Stimulated activated CD4-positive, alpha-beta T cell treated with anti-CD3 and anti-CD28 coated beads, TNF-alpha, amount 100 ng/mL, for 4 hours (primary cell): ENCODE measurements at places on chromosomes 3 and 15.

GRCh38 chr3:468172-468571 lies 271.6 kb downstream of the CHL1 start:
- no peak for DNase-seq

- DNase-seq, result no peak
Measured at GRCh38 chr3:178504128-178504527, 32.1 kb upstream of the KCNMB2 start.

DNA sequence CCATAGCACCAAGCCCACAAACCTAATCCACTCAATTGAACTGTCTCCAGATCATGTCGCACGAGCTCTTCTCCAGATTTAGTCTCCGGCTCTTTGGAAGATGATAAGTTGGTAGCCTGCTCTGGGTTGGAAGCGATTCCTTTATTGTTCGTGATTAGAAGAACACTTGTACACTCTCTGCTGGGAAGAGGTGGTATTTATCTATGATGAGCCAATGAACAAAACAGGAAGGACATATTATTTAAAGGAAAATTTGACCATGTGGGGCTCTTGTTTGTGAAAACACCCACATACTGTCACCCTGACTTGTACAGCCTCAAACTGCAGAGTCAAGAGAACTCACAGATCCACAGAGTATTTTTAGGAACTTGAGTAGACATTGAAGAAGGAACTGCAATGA lies 54.4 kb downstream of the MYZAP start:
- no peak for DNase-seq

DNA sequence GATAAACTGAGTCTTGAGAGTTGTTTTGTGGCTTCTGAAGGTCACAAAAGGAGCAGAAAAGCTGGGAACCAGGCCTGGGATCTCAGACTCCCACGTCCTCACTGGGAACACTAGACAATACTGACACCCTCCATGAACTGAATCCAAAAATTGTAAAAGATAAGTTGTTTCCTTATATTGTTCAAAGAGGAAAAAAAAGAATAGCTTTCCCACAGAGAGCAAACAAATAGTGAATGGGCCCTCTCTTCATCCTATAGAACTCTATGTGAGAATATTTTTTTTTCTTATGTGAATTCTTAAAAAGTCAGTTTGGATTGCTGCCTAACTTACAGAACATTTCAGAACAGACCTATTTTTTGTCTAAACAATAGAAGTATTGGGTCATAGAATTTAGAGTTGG lies 203.5 kb downstream of the MECOM start:
- DNase-seq, result no peak

DNA sequence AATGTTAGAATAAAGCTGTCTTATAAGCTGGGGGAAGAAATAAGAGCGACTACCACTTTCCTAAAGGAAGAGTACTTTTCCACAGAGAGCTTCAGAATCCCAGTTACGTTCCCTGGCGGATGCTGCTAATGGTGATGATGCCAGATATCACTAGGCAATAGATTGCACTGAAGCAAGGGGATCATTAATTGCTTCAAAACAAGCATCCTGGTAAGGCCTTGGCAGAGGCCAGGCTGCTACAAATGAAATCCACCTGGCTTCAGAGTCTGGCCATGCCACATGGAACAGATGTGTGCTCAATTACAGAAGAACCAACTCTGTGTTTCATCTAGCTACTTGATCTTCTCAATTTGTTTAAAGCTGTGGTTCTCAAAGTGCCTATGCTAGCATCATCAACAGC lies 129.2 kb upstream of the IL12A start:
- DNase-seq, result no peak

DNA sequence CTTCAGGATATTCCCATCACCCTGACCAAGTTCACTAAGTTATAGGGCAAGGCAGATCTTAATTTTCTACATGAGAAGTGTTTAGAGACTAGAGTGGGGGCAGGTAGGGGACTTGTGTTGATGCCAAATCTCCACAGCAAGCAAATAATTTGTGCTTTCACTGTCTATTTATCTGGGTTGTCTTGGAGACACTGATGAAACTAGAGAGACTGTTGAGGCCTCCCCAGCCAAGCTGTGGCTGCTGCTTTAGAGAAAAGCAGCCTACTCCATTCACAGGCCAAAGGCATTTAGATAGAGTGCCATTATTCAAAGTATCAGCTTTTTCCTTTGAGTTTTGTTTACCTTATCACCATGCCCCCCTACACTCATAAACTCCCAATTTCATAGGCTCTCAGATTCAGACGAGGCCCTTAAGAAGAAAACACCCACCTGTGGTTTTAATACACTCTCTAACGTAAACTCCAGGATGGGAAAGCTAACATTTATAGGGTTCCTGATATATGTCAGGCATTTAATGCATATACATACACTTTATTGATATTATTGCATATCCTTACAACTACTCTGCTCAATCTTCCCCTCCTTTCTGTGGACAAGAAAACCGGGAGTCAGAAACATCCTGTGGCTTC lies 130.4 kb upstream of the FOXB1 start:
- DNase-seq, result no peak

GRCh38 chr3:184361532-184361931 lies at the start of the genes CLCN2 and POLR2H:
Gene CLCN2, minus strand, starts transcription at chr3:184361605. Its CDS starts 126 bp downstream, at chr3:184361479.
Gene POLR2H, plus strand, starts transcription at chr3:184361710. Its CDS starts 1,783 bp downstream, at chr3:184363493.
- DNase-seq, result no peak

DNA sequence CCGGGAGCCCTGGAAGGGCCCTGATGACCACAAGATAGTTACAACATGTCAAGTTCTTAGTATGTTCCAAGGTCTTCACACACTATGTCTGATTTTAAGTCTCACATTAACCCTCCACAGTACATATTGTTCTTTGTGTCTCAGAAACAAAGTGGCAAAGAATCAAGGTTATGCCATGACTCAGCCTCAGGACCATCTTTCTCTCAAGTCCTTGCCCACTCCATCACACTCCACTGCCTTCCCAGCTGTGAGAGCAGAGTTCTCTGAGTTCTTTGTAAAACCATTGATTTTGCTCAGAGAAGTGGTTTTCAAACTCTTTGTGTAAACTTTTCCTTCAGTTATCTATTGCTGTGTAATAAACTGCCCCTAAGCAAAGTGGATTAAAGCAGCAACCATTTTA lies 67.9 kb upstream of the C3orf80 start:
- DNase-seq, result no peak

- no peak for DNase-seq
Measured at GRCh38 chr15:65954289-65954741, 85.0 kb downstream of the RAB11A start.

DNA sequence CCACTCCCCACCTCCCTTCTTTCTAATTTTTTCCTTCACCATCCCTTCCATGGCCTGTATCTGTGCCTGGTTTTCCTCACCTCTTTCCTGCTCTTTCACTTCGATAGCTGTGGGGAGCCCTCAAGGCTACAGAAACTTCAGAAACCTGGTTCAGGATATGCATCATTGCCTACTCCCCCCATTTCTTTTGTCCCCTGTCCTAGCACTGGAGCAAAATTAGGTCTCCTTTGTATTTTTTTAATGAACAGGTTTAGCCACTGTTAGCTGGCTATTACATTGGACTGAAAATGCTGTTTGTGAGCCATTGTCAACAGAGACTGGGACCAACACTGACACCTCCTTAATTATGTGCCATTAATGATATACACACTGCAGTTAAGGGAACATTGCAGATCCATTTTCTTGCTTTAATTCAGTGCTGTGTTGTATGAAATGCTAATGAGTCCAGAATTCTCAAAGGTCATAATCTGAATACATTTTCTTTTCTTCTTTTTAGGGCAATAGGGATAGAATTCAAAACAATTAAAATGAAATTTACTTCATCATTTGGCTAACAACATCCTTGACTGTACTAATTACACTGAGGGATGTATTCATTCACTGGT lies 138.6 kb downstream of the PDCD6IP start:
- no peak for DNase-seq

- no peak for DNase-seq
Measured at GRCh38 chr3:156530980-156531379, 23.9 kb downstream of the SSR3 start.

DNA sequence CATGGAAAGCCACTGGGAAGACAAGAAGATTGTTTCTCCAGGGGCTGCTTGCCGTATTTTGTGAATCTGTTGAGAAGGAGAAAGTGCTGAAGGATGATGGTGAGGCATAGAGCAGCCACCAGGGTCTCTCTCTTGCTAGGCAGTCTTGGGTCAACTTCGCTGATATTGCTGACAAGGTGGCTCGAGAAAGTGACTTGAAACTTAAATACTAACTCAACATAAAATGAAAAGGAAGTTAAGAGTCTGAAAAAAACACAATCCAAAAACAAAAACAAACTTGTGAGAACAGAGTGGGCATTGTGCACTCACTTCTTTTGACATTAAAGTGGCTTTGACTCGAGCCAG lies 90.1 kb downstream of the CHST2 start:
- no peak for DNase-seq
